CD4-positive, alpha-beta T cell treated with Interleukin-6 for 4 hours (primary cell): ENCODE measurements at places on chromosomes 1 and 21.

- no peak for DNase-seq
Measured at GRCh38 chr1:206059355-206059915, 6.5 kb downstream of the RHEX start.

- no peak for DNase-seq
Measured at GRCh38 chr1:3494321-3495308, 40.1 kb downstream of the ARHGEF16 start.

DNA sequence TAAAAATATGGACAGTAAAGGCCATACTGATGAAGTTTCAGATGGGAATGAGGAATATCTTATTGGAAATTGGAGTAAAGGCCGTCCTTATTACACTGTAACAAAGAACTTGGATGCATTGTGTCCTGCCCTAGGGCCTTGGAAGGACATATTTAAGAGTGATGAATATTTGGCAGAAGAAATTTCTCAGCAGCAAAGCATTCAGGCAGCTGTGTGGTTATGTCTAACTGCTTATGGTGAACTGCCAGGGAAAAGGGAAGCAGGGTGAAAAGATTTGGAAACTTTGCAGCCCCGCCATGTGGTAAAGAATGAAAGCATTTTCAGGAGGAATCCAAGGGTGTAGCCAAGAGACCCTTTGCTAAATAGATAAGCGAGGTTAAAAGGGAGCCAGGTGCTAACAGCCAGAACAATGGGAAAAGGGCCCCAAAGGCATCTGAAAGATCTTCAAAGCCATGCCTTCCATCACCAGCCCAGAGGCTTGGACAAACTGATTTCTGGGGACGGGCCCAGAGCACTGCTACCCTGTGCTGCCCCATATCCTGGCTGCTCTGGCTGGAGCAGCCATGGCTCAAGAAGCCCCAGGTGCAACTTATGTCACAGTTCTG, 200.0 kb downstream of the PTPRU start:
- DNase-seq, result no peak

DNA sequence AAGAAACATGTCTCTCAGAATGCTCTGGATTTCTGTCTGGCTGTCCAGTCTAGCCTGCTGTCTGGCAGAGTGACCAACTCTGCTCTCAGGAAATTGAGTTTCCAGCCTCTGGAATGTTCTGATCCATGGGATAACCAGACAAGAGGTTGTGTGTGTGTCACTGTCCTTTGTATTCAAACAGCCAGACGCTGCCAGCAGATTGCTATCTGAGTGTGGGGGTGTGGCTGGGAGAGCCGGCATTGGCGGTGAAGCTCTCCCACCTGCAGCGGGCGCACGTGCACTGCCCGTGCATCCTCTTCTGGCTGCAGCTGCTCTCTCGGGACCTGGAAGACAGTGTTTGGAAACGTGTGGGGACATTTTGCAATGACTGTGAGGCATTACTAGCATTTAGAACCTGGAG, 26.1 kb downstream of the PKP1 start:
- no peak for DNase-seq

DNA sequence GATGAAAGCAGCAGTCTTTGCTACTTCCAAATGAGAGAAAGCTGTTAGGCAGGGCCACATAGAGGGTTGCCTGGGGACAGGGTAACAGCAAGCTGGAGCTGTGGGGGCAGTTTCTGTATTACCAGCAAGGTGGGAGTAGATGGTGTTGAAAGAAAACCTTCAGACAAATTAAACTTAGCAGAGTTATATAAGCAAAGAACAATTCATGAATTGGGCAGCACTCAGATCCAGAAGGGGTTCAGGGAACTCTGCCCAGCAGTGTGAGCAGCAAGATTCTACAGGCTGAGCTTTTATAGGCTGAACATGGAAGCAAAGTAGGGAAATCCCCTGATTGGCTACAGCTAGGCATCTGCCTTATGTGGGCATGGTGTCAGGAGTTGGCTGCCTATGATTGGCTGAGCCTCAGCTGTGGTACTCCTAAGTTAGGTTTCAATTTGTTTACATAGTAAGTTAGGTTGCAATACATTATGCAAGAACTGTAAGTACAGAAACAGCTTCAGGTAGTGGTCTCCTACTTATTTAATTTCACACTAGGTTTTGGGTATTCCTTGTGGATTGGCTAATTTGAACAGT, 64.1 kb upstream of the TMPRSS2 start:
- DNase-seq, result no peak

DNA sequence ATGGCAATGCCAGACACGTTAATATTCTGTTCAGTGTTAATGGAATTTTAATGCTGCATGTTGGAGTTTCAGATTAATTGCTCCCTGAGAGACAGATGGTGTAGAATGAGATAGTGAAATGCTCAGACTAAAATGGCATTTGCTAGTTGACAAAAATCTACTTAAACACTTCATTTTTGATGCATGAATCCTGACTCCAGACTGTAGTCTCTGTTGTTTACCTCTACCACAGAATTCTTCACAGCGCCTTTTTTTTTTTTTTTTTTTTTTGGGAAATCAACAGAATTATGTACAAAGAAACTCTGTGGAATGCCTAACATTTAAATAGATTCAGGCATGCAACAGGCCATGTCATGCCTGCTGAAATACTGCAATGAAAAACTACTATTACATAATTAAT, 111.3 kb downstream of the PLPPR5 start:
- DNase-seq, result no peak

- peak; percentile 87 for DNase-seq
Measured at GRCh38 chr1:209769171-209769904, 13.5 kb downstream of the TRAF3IP3 start.
